ENCODE measurements at places on chromosomes 5 and 9.

DNA sequence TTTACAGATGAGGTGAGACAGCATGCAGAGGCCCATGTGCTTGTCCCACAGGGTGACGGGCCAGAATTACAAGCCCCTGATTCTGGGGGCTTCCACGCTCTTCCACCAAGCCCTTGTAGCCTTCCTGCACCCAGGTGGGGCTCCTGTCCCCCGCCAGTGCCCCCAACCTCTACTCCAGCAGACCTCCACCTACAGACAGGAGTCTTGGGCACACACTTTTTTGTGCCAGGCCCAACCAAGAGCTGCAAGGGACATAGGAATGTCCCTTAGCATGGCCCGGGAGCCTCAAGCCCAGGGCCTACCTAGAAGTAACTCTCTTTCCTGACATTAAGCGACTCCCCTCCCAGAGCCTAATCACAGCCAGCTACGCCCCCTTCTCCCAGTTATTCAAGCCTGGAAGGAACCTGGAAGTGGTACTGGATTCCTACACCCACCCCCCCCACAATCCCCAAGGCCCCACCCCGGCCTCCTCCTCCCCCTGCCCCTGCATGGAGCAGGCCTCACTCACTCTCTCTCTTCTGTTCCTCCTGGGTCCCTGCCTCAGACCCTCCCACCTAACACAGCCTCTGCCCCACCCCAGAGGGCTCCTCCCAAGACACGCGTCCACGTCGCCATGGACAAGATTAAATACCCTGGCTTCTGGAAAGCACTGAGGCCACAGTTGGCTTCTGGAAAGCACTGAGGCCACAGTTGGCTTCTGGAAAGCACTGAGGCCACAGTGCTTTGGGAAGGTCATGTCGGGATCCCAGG, 30.5 kb downstream of the ADAMTS2 start:
- no peak for DNase-seq

- no peak for DNase-seq
These were observed 2.8 kb downstream of the NR6A1 start for GRCh38 chr9:124768334-124768733.

- no peak for DNase-seq
These were observed 33.5 kb downstream of the ABLIM3 start for GRCh38 chr5:149174847-149175234.

GRCh38 chr9:90999425-91000397, 198.1 kb downstream of the SYK start:
- no peak for DNase-seq

DNA sequence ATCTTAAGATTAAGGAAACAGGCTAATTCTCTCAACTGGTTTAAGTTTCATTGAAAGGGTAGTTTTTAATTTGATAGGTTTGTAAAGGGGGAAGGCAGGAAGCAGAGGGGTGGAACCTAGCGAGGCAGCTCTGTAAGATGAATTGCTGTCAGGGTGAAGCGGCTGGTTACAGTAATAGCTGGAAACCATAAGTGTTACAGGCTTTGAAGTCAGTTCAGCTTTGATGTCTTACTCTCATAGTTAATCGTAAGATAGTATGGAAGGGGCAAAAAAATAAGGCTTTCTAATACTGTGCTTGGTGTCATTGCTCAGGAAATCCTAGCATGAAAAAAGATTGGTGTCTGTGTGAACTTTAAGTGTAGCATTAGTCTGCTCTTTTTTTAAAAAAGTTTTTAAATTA, 20.3 kb downstream of the POU5F2 start:
- DNase-seq = no peak

DNA sequence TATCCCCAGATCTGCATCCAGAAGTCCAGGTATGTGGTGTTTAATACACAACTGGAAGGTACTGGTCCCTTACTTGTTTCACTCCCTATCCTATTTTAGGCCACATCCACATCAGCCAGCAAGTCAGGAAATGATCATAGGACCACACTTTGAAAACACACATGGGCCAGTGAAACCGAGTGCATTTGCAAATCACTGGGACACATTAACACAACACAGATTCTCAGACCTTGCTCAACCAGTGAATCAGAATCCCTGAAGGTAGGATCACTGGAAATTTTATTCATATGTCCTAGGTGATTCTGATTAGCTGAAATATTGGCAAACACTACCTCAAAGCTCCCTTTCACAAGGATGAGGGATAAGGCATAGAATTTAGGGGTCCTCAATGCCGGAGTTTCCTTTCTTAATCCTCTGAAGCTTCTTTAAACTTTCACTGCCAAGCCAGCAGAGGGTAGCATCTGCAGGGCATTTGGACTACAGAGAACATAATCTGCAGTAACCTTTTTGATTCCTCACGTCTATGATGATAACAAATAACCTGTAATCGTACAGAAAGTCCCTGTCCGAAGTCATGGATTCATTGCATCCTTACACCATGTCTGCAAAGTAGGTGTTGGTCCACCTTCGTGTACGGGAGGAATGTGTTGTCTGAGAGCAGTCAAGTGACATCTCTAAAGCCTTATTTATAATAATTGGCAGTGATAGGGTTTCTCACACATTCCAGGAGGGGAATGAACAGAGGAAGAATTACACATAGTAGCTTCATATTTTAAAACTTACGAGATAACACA, 11.0 kb upstream of the ABLIM3 start:
- DNase-seq = no peak

DNA sequence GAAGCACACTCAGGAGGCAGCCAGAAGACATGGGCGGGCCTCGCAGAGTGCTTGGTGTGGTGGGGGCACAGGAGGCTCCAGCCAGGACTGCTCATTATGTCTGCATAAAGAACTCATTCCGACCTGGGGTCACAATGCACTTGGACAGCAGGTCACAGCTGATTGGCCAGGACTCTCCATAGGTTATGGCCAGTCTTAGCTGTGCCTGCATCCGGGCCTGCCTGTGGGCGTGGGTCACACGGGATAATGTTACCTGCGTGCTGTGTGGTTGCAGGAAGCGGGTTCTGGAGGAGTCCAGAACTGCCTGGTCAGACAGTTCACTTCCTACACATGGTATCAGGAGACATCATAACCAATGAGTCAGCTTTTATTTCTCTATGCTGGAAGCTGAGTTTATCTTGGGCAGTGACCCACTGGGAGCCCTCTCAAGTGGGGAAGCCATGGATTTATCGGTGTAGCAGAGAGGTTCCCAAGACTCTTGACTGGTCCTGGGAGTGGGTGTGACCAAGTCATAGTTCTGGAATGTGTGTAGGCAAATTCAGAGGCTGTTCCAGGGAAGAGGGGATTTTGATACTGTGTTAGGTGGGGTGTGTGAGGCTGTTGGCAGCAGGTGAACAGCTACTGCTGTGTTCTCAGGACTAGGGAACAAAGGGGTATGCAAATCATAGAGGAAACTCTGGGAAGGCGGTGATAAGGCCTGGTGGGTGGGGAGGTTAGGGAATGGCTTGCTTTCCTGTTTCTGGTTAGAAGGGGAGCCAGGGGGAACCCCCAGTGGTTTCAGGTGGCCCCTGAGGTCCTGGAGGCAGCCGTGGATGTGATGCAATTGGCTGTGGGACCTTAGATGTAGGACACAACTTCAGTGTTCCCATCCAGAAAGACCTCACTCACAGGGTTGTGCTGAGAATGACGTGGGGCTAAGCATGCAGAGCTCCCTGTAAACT, 51.3 kb downstream of the ARHGEF37 start:
- DNase-seq = no peak

GRCh38 chr5:34005211-34005610, 2.6 kb downstream of the AMACR start:
- DNase-seq = peak; percentile 14

DNA sequence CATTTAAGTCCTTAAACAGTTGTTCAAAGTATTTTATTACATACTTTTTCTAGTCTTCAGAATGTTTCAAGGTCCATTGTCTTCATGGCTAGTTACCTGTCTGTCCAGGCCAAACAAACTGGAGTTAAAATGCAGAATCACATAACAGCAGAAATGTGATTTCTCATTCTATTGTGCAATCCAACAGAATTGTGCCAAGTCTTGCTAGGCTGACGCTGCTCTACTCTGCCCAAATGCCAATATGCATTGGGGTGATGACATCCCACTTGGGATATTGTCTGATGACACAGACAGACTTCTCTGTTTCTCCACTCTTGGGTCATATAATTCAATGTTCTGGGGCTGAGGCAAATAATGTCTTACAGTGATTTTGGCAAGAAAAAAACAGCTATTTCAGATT, 5.2 kb upstream of the SLC22A5 start:
- no peak for DNase-seq

- no peak for DNase-seq
These were observed 5.0 kb upstream of the SLC34A1 start for GRCh38 chr5:177378884-177379883.

DNA sequence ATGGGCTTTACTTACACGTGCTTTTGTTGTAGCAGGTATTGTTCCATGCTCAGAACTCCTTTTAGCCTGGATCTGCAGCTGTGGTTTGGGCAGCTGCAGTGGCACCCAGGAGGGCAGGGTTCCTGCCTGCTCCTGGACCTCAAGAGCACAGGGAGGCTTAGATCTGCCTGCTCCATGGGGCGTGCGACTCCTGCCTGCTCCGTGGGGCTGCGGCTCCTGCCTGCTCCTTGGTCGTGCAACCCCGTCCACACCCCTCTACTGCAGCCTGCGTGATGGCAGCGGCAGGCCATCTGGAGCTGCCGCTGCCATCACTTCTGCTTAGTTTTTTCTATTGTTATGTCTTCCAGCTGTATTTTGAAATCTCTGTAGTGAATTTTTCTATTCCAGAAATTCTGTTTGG, 11.7 kb upstream of the UGT3A2 start:
- DNase-seq = no peak

DNA sequence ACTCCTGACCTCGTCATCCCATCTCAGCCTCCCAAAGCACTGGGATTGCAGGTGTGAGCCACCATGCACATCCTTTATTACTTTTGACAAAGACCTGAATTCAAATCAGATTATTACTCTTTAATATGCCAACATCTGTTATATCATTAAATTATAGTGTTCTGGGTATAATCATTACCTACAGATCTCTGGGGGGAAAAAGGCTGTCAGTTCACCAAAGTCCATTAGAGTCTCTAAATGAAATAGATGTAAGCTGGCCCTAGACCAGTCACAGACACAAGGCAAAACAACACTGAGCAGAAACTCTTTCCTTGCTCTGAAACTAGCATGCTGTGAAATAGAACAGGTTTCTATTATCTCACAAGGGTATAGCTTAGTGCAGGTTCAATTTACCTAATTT, 21.6 kb upstream of the TRIO start:
- no peak for DNase-seq

DNA sequence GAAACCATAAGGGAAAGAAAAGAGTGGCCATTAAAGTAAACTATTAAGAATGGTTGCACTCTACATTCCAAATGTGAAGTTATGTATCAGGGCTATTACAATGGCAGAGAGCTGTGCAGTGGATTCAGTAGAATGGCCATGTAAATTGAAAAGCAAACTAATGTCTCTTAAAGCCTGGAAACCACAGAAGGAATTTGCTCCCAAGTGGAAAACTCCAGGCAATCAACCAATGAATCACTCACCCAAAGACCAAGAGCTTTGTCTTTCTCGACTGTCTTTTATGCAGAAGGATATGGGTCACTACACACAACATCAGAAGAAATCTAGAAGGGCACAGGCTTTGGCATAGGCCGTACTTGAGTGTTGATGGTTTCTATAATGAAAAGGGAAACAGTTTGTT, 114.9 kb downstream of the TLE1 start:
- no peak for DNase-seq

DNA sequence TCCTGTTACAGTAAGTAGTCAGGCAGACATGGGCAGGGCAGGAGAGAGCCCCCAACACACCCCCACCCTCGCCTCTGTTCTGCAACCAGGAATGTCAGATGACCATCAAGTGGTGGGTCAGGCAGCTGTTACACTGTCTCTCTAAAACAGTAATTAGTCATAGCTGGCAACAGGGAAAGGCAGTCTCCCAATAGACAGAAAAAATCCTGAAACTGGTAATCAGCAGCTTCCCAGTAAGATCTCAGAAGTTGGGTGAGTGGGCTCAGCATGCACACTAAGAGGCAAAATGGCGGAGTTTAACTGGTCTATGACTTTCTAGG, 90.2 kb downstream of the C5orf15 start:
- no peak for DNase-seq

DNA sequence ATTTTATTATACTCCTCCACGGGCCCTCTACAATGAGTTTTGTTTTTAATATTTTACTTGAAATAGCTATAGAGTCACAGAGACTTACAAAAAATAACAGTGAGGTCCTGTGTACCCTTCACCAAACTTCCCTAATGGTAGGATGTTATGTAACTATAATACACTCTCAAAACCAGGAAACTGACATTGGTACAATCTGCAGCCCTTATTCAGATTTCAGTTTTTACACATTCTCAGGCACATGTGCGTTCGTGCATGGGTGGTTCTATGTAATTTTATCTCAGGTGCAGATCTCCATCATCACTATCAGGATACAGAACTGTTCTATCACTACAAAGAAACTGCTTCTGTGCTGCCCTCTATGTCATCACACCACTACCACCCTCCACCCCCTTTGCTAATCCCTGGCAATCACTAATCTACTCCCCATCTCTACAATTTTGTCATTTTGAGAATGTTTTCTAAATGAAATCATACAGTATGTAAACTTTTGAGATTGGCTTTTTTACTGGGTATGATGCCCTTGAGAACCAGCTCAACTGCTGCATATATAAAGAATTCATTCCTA, 16.4 kb downstream of the RAB14 start:
- DNase-seq = no peak

DNA sequence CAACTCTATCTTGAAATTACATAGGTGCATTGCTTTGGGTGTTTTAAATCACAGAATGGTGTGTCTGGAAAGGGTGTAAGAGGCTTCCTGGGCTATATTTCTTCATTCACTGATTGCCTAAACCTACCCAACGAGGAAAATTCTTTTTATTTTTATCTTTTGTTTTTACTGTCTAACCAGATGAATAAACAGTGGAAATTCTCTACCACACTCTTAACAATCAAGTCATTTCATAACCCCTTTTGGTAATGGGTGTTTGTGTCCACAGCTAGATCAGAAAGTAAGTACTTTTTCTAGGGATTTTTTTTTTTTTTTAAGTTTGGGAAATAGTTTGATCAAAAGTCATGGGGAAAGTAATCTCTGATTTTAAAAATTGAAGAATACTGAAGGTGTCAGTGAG, 27.6 kb upstream of the C5orf47 start:
- DNase-seq = no peak

DNA sequence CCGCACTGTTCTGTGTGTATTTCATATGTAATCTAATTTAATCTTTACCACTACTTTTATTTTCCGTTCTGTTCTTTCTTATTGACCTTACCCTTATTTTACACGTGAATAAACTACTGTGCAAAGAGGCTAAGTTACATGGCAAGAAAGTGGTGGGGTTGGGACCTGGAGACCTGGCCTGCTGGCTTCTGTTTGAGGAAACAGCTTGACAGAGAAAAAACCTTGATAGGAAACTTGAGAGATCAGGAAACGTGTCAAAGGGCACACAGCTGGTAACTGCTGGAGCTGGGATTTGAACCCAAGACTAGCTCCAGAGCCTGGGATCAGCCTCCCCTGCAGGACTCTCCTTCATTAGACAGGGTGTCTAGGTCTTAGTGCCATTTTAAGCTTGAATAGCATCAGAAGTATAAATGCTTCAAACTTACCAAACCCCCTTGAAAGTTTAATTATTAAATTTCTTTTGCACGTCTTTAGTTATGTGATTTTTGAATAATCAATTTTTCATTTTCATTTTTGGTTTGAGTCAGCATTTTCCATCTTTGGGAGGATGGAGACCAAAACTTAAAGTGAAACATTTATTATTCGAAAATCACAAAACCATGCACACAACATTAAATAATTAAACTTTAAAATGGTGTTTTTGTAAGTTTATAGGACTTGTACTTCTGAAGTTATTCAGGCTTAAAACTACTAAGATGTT, 129.5 kb downstream of the RGS3 start:
- DNase-seq = no peak

Measured in stimulated activated CD4-positive, alpha-beta T cell treated with anti-CD3 and anti-CD28 coated beads, Interleukin-12 subunit alpha, Interleukin-12 subunit beta, amount 100 ng/mL, for 24 hours (primary cell).